GM12878 (cell line): ENCODE measurements at places on chromosomes 2 and 18. TPM values are rescaled to one million over a fixed set of nuclear protein-coding genes. Genes with fewer than 3 reads are reported as not detected.

GRCh38 chr2:25339791-25340180 lies 1.9 kb downstream of the DNMT3A start:
- peaks cover 19% of the 10 kb centered on the region for H3K4me1 ChIP-seq
- H3K27ac ChIP-seq, result no peak overlapping the region
- peak overlapping the region; percentile 65; the same call in 1 of the 2 replicates for H3K4me3 ChIP-seq
- no peaks in the 10 kb centered on the region for H3K27me3 ChIP-seq
- H3K36me3 ChIP-seq, result no peaks in the 10 kb centered on the region; the same call in 1 of the 2 replicates
- no peak for DNase-seq

- H3K27me3 ChIP-seq, result no peaks in the 10 kb centered on the region
- H3K27ac ChIP-seq, result peak overlapping the region; percentile 27; the same call in 1 of the 2 replicates
- 0 out of 2 replicates have a peak overlapping the region, but pooled peaks have one; percentile 0 for H3K4me3 ChIP-seq
- peaks cover 11% of the 10 kb centered on the region; the same call in 1 of the 2 replicates for H3K4me1 ChIP-seq
Measured at GRCh38 chr2:229873123-229873581, 48.7 kb downstream of the TRIP12 start.

- H3K27ac ChIP-seq, result no peak overlapping the region
- no peaks in the 10 kb centered on the region for H3K27me3 ChIP-seq
- H3K4me3 ChIP-seq, result no peak overlapping the region
- no peak for DNase-seq
- no peaks in the 10 kb centered on the region for H3K36me3 ChIP-seq
- H3K4me1 ChIP-seq, result no peaks in the 10 kb centered on the region
Measured at GRCh38 chr2:171289991-171290390, 129.3 kb upstream of the TLK1 start.

DNA sequence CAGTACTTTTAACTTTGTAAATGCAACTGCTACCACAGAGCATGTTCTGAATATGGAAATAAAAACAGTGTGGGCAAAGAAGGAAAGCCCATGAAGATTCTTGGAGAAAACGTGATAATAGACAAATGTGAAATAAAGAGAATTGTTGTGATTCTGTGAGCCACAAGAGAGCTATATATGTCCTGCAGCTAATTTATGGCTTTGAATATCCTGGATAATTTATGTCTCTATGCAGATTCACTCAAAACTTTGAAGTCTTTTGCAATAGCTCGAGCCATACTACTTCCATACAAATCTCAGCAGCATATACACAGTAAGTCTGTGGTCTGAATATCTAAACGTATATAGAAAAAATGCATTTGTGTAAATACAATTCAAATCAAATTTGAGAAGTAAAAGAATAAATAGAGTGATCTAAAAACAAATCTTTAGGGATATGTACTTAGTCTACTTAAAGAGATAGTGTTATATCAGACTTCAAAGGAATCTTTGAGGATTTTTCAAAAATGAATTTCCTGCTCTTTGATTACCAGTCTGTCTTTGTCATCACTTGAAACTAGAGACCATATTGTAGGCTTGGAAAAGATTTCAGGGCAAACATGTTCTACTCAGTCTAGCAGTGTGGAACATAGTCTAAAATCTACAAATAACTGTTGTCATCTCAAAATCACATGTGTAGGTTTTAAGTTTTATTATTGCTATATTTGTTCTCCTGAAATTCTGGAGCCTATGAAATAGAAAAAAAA lies 107.1 kb downstream of the CSRNP3 start:
- no peak for DNase-seq
- no peaks in the 10 kb centered on the region for H3K4me1 ChIP-seq
- no peak overlapping the region for H3K27ac ChIP-seq
- H3K27me3 ChIP-seq, result peaks cover 2% of the 10 kb centered on the region; the same call in 1 of the 2 replicates

DNA sequence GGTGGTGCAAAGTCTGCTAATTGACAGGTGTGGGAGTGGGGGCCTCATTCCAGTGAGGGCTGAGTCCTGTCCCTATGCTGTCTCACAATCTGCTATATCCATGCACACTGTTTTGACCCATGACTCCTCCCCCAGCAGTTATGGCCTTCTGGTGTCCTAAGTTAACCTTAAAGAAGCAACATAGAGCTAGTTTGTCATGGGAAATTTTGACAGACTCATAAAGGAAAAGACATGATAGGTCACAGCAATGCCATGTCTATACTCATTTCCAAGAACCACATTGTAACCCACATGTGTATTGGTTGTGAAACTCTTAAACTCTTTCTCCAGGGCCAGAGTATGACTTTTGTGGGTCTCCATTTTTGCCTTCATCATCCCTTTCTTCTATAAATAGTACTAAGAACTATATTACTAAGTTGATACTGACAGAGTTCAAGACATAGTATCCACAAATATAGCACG lies 78.2 kb upstream of the SLC1A4 start:
- H3K27ac ChIP-seq, result no peak overlapping the region
- no peaks in the 10 kb centered on the region for H3K27me3 ChIP-seq
- peaks cover 38% of the 10 kb centered on the region for H3K4me1 ChIP-seq
- H3K36me3 ChIP-seq, result peaks cover 1% of the 10 kb centered on the region; the same call in 1 of the 2 replicates

- DNase-seq, result no peak
- no peaks in the 10 kb centered on the region for H3K36me3 ChIP-seq
- no peaks in the 10 kb centered on the region for H3K27me3 ChIP-seq
Measured at GRCh38 chr2:239084007-239084406, 236.1 kb downstream of the TWIST2 start.

DNA sequence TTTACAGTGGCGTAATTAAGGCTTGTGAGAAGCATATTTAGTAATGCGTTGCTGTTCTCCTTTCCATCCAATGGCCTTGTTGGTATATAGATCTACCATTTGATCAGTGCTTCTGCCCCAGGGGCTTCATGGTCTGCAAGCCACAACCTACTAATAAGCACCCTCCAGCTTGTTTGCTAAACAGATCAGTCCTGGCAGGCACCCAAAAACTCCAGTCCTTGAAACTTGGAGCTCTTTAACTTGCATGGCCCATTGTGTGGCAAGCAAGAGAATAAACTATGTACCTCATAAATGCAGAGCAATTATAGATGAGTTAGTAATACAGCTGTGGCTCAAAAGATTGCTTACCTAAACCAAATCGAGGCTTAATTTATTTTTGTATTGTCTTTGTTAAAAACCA lies 158.5 kb downstream of the FTCDNL1 start:
- no peaks in the 10 kb centered on the region for H3K4me1 ChIP-seq
- DNase-seq, result no peak
- H3K4me3 ChIP-seq, result no peak overlapping the region
- H3K27me3 ChIP-seq, result no peaks in the 10 kb centered on the region
- H3K27ac ChIP-seq, result no peak overlapping the region

- no peaks in the 10 kb centered on the region for H3K36me3 ChIP-seq
- no peaks in the 10 kb centered on the region for H3K4me1 ChIP-seq
- H3K4me3 ChIP-seq, result no peak overlapping the region
- DNase-seq, result no peak
Measured at GRCh38 chr2:144431392-144431783, 88.5 kb downstream of the ZEB2 start.

- H3K27me3 ChIP-seq, result no peaks in the 10 kb centered on the region
- DNase-seq, result no peak
- no peak overlapping the region for H3K27ac ChIP-seq
- no peaks in the 10 kb centered on the region for H3K4me1 ChIP-seq
- H3K4me3 ChIP-seq, result no peak overlapping the region
Measured at GRCh38 chr18:7102131-7102530, 15.5 kb downstream of the LAMA1 start.

GRCh38 chr2:207643892-207644291 lies 18.7 kb upstream of the METTL21A start:
- H3K4me1 ChIP-seq, result no peaks in the 10 kb centered on the region
- H3K4me3 ChIP-seq, result no peak overlapping the region
- H3K36me3 ChIP-seq, result no peaks in the 10 kb centered on the region
- H3K27ac ChIP-seq, result no peak overlapping the region

DNA sequence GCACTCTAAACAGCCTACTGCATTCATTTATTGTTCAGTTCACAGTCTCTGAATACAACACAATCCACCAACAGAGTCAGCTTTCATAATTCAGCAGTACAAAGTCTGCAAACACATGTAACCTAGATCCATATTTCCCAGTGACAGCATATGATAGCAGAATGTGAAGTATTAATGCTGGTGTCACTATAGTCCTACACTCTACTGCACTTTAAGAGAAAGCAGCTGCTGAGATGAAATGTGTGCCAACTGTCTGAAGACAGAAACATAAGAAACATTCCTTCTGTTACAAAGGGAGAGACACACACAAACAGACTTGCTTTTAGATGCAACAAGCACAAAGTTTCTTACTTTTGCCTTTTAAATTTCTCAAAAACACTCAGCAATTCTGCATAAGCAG lies 441.8 kb downstream of the ZEB2 start:
- no peak for DNase-seq
- no peaks in the 10 kb centered on the region for H3K36me3 ChIP-seq
- H3K4me1 ChIP-seq, result no peaks in the 10 kb centered on the region
- no peak overlapping the region for H3K27ac ChIP-seq
- no peaks in the 10 kb centered on the region for H3K27me3 ChIP-seq

DNA sequence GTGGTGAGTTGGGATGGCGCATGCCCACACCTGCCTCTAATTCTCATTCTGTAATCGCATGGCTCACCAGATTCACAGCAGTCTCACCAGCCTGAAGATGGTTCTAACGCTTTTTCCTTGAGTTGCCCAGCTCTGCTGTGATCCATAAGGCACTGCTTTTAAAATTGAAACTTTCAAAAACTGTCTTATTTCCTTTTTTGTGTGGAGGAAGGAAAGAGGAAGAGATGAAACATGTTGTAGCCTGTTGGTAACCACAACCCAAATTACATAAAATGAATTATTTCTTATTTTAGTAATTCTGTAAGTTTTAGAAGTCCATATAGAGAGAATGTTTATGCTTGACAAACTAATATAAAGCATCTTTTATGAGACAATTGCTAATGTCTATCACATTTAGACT lies 165.4 kb downstream of the RBM43 start:
- no peak overlapping the region for H3K4me3 ChIP-seq
- H3K36me3 ChIP-seq, result no peaks in the 10 kb centered on the region
- no peaks in the 10 kb centered on the region; the same call in 1 of the 2 replicates for H3K4me1 ChIP-seq
- DNase-seq, result no peak
- no peak overlapping the region for H3K27ac ChIP-seq

DNA sequence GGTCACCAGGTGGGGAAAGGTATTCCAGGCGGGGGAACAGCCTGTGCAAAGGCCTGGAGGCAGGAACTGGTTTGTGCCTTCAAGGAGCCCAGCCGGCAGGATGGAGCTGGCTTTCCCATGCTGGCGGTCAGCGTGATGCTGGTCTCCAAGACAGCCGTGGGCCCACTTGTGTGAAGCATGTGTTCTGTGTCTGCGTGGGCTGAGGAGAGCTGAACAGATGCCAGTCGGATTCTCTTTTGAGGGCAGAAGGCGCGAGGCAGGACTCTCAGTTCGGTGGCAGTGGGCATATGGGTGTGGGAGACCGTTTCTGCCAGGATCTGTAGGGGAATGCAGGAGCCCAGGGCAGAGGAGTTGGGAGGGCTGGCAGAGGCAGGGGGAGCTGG lies 191.6 kb downstream of the TWIST2 start:
- H3K27ac ChIP-seq, result no peak overlapping the region
- DNase-seq, result no peak
- H3K36me3 ChIP-seq, result no peaks in the 10 kb centered on the region
- H3K27me3 ChIP-seq, result no peaks in the 10 kb centered on the region
- H3K4me3 ChIP-seq, result no peak overlapping the region
- H3K4me1 ChIP-seq, result no peaks in the 10 kb centered on the region

- H3K36me3 ChIP-seq, result no peaks in the 10 kb centered on the region
- no peaks in the 10 kb centered on the region for H3K27me3 ChIP-seq
- peaks cover 26% of the 10 kb centered on the region for H3K4me1 ChIP-seq
- H3K4me3 ChIP-seq, result no peak overlapping the region
Measured at GRCh38 chr2:216222650-216223352, 113.7 kb downstream of the XRCC5 start.

- DNase-seq, result no peak
- no peak overlapping the region for H3K27ac ChIP-seq
- H3K4me3 ChIP-seq, result no peak overlapping the region
- H3K36me3 ChIP-seq, result no peaks in the 10 kb centered on the region
- no peaks in the 10 kb centered on the region; the same call in 1 of the 2 replicates for H3K27me3 ChIP-seq
Measured at GRCh38 chr18:55406451-55406991, 181.5 kb downstream of the TCF4 start.

DNA sequence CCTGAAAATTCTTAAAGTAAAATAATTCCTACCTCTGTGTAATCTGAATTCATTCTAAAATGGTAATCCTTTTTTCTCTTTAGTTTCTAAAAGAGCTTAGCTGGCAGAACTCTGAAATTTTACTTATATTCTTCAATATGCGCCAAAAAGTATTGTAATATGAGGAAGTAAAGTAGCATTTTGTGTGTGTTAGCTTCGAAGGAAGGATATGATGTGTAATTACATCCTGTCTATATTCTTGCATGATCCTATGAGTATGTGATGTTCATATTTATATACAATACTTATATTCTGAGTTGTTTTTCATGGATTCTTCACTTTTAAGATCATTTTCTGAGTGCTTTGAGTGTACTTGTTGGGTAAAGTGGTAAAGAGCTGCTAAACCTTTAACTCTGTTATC lies 402.9 kb upstream of the PKDCC start:
- H3K36me3 ChIP-seq, result no peaks in the 10 kb centered on the region
- H3K4me1 ChIP-seq, result no peaks in the 10 kb centered on the region
- no peak for DNase-seq
- H3K27me3 ChIP-seq, result no peaks in the 10 kb centered on the region; the same call in 1 of the 2 replicates
- no peak overlapping the region for H3K27ac ChIP-seq
- no peak overlapping the region for H3K4me3 ChIP-seq

DNA sequence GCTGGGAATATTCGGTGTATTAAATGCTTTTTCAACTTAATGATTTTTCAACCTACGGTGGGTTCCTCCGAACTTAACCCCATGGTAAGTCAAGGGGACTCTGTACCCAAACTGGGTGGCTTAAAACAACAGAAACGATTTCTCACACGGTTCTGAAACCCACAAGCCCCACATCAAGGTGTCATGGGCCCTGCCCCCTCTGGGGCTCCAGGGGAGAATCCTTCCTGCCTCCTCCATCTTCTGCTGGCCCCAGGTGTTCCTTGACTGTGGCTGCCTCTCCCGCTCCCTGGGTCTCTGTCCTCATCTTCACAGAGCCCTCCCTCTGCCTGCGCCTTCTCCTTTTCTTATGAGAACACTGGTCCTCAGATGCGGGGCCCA lies 301.3 kb upstream of the SALL3 start:
- no peaks in the 10 kb centered on the region for H3K4me1 ChIP-seq
- no peak overlapping the region for H3K4me3 ChIP-seq
- H3K36me3 ChIP-seq, result no peaks in the 10 kb centered on the region
- H3K27ac ChIP-seq, result no peak overlapping the region
- no peak for DNase-seq

DNA sequence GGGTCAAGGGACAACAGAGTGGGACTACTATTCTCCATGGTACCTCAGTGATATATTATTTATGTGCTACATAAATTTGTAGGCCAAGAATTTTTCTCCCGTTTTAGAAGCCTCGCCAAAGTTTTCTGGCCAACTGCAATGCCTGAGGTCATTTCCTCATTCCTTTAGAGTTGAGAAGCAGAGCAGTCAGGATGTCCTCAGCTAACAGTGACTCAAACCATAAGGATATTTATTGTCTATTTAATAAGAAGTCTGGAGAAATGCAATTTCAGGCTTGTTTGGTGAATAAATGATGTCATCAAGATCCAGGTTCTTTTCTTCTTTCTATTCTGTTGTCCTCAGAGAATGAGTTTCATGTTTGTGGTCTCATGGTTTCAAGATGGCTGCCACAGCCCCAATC lies 91.0 kb downstream of the ADCYAP1 start:
- H3K4me3 ChIP-seq, result no peak overlapping the region
- no peaks in the 10 kb centered on the region for H3K27me3 ChIP-seq
- H3K4me1 ChIP-seq, result no peaks in the 10 kb centered on the region
- no peak overlapping the region for H3K27ac ChIP-seq

The GCKR gene
- not detected in 2 replicates for total RNA-seq

The CENPA gene
- total RNA-seq, result 32.1 and 33.7 TPM in 2 replicates

The COPS7B gene
- 37.1 and 40.6 TPM in 2 replicates for total RNA-seq

The POTEC gene
- not detected in 2 replicates for total RNA-seq

The CD207 gene
- total RNA-seq, result not detected in 2 replicates

The IL1F10 gene
- total RNA-seq, result not detected in 2 replicates

The UPP2 gene
- total RNA-seq, result not detected in 2 replicates

The ABI2 gene
- 43.3 and 44.8 TPM in 2 replicates for total RNA-seq
